Suppressor macrophage treated with lipopolysaccharide for 4 hours (primary cell): ENCODE measurements at places on chromosomes 16 and 17.
A peak's percentile ranks its signal among the peaks of the same experiment; 100 is the strongest.

DNA sequence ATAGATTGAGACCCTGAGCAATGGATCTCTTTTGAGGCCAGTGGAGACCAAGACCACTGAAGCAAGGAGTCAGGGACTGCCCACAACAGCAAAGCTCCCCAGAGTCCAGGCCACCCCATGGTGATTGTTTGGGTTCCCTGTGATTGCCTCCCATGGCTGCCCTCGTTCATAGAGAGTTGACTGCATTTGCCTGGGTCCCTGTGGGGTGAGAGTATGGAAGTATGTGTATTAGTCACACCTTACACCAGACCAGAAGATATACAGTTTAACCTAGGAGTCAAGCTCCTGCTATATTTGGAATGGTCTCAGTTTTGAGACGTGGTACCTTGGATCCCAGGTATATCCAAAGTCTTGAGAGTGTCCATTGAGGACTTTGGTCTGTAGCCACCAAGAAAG is 20.2 kb downstream of the HLF start:
- no peak for DNase-seq

DNA sequence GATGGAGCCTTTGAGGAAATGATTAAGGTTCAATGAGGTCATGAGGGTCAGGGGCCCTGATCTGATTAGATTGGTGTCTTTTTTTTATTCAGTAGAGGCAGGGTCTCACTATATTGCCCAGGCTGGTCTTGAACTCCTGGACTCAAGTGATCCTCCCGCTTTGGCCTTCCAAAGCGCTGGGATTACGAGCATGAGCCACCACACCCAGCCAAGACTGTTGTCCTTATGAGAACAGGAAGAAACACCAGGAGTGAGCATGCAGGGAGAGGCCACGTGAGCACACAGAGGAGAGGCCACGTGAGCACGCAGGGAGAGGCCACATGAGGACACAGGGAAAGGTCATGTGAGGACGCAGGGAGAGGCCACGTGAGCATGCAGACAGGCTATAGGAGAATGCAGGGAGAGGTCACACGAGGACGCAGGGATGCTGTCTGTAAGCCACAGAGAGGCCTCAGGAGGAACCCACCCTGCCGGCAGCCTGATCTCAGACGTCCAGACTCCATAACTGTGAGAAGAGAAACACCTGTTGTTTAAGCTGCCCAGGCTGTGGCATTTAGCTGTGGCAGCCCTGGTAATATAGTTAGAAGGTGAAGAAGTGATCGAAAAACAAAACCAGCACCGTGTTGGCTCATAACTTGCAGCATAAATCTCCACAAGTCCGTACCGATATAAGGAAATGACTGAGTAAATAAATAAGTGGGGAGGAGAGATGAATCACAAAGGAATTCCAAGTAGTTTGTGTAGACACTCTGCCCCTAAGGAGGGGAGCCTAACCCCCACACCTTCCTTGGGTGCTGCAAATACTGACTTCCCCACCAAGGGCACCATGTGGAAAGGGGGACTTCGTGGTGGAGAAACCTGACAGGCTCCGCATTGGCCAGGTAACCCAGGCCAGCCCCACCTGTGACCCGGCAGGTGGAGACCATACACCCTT is 14.6 kb upstream of the CSNK1D start:
- DNase-seq, result peak; percentile 49

- peak; percentile 58 for DNase-seq
Measured at GRCh38 chr17:2064980-2065785, 10.3 kb downstream of the HIC1 start.

DNA sequence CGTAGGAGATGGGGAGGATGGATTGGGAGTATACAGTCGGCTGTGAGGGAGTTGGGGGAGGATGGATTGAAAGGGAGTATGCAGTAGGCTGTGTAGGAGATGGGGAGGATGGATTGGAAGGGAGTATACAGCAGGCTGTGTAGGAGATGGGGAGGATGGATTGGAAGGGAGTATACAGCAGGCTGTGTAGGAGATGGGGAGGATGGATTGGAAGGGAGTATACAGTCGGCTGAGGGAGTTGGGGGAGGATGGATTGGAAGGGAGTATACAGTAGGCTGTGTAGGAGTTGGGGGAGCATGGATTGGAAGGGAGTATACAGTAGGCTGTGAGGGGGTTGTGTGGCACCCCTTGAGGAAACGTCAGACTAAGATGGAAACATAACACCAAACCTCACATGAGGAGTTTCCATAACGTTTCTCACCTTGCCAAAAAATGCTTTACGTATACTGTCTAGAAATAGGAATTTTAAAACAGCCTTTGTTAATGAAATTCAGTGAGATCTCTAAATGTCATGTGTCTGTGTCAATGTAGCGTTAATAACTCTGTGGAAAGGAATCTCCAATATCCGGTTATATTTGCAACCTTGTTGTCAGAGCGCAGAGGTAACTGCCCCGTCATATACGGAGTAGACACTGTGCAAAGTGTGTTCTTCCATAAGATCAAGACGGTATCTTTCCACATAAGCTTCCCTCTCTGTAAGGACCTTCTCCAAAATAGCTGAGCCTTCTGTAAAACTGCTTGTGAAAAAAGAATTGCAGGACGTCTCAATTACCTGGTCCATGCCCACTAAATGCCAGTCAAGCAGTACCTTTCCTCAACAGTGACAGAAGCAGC is 6.3 kb upstream of the VPS53 start:
- no peak for DNase-seq

DNA sequence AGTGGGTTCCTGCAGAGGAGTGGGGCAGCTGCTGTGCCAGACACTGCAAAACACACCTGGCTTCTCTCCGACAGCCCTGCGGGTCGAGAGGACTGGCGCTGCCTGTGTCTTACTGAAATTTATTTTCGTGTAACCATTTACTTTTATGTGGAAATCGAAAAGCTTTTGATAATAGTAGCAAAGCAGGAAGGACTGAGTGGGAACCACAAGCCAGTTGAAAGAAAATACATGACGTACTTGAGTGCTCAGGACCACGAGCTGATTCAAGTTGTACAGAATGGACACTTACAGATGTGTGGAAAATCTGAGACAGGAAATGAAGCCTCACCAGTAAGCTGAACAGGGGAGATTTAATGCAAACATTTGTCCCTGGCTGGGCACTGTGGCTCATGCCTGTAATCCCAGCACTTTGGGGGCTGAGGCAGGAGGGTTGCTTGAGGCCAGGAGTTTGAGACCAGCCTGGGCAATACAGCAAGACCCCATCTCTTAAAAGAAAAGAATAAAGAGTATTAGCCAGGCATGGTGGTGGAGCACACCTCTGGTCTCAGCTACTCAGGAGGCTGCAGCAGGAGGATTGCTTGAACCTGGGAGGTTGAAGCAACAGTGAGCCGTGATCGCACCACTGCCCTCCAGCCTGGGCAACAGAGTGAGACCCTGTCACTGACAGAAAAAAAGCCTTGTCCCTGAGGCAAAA is 11.3 kb upstream of the RPL13 start:
- no peak for DNase-seq

DNA sequence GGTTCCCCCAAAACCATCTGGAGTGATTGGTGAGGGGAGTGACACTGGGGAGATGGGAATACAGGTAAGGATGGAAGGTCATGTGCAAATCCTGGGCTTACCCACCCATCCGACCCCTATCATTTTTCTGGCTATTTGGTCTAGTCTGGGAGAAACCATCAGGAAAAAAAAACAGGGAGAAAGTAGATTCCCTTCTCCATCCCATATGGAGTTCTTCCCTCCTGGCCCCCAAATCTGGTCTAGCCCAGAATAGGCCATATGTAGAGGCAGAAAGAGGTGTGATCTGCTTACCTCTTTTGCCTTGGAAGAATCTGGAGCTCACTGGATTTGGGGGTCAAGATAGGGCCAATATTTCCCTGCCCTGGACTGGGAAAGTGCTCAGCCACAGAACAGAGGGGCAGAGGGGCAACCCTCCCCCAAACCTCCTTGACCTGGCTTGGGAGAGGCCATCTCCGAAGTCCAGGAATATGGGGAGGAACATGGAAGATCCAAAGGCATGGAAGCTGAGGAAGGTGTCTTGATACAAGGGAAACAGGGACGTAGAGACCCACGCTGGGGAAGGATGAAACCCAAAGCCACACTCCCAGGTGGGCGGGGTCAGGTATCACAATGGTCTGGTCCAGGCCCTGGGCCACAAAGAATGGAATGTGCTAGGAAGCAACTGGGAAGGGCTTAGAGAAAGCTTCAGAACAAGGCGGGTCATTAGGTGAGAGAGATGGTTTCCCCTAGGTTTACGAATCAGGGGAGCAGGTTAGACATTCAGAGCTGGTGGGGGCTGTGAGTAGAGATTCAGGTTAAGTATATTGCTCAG is 16.2 kb downstream of the CHRNB1 start:
- DNase-seq, result no peak
